Nucleus accumbens (tissue), 56 donors: ENCODE measurements at places on chromosomes 12 and 14.

- no peak for DNase-seq
Observed at GRCh38 chr14:96894966-96895365, 97.8 kb downstream of the VRK1 start.

DNA sequence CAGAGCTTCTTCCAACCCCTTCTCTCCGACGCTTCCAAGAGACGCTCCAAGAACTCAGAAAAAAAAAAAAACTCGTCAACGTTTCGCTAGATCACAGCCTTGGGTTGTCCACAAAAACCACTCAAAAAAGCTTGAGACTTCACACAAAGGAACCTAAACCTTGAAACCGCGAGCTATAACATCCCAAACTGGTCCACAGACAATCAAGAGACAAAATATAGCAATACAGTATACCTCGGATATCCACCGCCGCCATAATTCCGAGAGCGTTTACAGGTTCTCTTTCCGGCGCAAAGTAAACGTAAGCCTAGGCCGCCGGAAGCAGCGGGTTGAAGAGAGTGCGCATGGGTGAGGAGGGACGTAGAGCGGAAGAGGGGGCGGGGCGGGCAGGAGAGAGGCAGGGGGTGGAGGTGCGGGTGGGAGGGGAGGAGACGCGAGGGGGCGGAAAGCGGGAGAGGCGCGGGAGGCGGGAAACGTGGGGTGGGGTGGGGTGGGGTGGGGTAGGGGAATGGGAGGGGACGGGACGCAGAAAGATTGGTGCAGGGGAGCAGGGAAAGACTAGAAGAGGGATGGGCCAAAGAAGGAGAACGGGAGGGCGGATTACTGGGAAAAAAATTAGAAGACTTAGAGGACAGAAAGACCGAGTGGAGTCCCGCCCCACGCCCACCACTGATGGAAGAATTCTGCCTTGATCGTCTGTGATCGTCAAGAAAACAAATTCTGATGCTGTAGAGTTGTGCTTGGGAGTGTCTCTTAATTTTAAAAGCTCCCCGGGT is at the start of gene MED6:
Gene MED6, minus strand, starts transcription at position 274 of the 776 bp plus-strand sequence. Its CDS starts 18 bp downstream, at position 256.
- DNase-seq, result peak; percentile 83

- peak; percentile 59 for DNase-seq
Observed at GRCh38 chr14:81366214-81366613, 33.9 kb downstream of the STON2 start.

GRCh38 chr12:119685375-119685774 is 17.4 kb downstream of the PRKAB1 start:
- DNase-seq, result no peak

- no peak for DNase-seq
Observed at GRCh38 chr12:100166232-100166631, 23.6 kb upstream of the BLTP3B start.

GRCh38 chr14:95910628-95911027 is 34.0 kb downstream of the TUNAR start:
- DNase-seq, result no peak

DNA sequence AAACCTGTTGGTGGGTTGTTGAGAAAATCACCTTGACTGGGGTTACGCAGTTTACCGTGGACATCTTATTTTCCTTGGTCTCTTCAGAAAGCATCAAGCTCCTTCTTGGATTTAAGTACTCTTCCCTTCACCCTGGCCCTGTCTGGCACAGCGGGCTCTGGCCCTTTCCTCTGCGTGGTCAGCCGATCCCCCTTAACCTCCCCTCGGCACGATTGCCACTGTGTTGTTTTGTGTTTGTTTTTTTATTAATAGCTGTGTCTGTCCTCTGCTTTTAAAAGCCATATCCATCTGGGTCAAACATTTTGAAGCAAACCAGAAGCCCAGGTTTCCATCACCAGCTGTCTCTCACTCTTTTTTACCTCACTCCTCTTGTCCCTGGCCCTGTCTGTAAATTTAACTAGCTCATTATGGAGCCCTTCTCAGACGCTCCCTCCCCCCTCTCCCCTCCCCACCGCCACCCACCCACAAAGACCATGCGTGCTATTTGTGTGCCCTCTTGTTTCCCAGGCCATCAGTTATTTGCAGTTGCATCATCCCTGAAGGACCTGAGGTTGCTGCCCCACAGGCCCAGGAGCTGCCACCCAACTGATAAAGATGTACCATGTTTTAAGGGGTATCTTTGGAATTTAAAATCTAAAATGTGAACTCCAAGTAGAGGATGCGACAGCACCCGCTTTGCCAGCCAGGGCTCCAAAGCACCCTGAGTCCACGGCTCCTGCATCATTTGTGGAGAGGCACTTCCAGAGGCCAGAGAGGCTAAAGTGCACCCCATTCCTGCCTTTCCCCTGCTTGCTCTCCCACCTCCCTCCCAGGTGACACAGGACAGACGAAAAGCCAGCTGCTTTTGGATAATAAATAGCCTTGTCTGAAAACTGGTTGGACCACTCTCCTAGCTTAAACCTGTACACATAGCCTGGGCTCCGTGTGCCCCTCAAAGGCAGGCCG is 3.9 kb downstream of the BCL11B start:
- DNase-seq, result no peak

- no peak for DNase-seq
Observed at GRCh38 chr14:20093442-20093841, 17.1 kb upstream of the OR4K17 start.

DNA sequence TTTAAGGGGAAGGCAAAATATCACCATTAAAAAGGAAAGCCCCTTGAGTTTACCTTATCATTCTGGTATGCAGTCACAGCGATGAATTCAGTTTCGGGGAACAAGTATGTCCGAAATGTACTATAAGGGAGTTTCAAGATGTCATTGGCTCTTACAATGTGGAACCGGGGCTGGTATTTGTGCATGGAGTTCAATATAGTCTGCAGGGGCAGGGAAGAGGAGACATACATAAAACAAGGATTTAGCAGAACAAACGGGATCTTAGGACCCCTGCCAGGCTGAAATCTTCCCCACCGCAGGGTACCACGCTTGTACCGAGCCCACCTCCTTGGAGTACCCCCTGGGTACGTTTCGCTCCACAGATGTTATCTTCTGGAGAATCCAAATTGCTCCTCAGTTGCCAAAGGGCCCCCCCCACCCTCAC is 4.5 kb downstream of the TBX3 start:
- DNase-seq, result no peak

DNA sequence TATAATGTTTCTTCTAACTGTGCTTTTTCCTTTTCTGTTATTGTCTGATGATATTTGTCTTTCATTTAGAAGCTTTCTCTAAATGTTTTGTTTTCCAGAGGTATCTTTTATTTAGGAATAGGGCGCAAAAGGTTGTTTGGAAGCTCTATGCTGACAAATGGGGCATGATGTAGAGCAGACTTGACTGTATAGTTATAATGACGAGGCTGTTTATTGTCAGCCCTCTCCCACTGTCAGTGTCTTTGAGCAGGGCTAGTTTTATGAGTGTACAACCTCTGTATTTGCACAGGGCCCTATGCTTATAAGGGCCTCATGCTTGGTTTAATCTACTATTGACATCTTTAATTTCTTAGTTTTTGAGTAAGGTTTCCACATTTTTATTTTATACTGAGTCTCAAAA is 158.9 kb downstream of the CCDC91 start:
- DNase-seq, result no peak

- DNase-seq, result no peak
Observed at GRCh38 chr14:73662487-73662943, 17.7 kb downstream of the DNAL1 start.
